GM19239 (cell line): ENCODE measurements at places on chromosomes 1 and 21.

DNA sequence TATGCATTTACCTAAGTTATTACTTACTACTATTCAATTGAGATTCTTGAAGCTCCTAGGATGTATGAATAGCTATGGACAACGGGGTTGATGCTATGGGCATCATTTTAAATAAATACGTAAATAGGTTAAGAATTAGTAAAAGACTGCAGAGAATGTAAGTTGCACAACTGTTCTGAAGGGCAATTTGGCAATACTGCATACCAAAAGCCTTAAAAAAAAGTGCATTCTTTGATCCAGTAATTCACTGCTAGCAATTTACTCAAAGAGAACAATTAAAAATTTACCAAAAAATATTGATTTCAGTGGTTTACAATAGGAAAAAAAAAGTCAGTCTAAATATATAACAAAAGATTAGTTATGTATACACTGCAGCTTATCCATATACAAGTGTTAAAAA, 3.5 kb downstream of the ARPC5 start:
- no peak for DNase-seq

GRCh38 chr1:155079210-155079486, 511 bp downstream of the EFNA3 start:
- DNase-seq = no peak

DNA sequence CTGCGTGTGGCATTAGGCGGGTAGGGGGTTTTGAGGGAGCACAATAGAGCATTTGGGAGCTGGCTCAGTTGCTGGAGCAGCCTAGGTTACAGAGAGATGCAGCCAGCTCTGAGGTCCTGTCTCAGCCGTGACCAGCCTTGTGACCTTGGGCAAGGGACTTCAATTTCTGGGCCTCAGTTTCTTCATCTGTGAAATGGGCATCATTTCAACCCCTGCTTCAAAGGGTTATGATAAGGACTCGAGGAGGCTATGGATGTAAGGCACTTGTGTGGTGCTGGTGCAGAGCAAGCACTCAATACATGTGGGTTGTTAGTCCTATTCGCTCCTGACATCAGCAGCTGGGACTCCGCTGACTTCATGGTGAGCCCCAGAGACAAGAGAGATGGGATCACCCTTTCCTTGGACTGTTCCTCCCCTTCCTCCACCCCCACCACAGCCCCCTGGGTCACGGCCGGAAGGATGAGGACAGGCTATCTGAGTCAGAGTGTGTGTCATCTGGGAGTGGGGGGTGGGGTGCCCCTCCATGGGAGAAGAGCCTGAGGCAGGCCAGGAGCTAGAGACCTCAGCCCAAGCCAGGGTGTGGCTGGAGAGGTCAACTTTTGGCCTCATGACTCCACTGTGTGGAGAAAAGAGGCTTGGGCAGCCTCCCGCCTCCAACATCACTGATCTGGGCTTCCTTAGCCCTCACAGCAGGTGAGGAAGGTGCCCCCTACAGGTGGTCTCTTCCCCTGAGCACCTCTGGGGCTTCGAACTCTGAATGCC, 71.4 kb upstream of the ZBTB40 start:
- no peak for DNase-seq

DNA sequence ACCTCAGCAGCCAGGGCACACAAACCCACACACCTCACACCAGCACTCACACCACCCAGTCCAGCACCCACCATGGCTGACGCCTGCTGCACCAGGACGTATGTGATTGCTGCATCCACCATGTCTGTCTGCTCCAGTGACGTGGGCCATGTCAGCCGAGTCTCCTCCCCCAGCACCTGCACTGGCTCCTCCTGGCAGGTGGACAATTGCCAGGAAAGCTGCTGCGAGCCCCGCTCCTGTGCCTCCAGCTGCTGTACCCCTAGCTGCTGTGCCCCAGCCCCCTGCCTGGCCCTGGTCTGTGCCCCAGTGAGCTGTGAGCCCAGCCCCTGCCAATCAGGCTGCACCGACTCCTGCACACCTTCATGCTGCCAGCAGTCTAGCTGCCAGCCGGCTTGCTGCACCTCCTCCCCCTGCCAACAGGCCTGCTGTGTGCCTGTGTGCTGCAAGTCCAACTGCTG, at the start of gene KRTAP10-8:
Gene KRTAP10-8 (plus strand): TSS at position 51 of the 458 bp plus-strand sequence. CDS start 22 bp downstream, at position 73.
- no peak for DNase-seq

GRCh38 chr1:89887270-89887669, 66.4 kb downstream of the LRRC8D start:
- DNase-seq = no peak

DNA sequence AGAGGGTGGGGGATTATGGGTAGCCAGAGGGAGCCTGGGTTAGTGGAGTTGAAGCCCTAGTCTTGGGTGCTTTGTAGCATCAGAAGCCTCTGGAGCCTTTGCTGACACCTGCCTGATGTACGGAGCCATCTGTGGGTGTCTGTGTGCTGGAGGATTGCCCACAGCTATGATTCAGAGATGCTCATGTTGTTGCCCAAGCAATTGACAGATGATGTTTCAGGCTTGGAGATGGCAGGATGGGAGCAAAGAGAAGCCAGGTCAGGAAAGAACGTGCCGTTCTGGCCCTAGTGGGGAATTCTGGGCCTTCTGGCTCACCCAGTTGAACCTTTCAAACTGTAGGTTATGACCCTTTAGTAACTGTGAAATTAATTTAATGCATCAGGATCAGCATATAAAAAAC, 27.6 kb downstream of the COQ8A start:
- DNase-seq = no peak

- no peak for DNase-seq
Observed at GRCh38 chr21:39531064-39531463, 79.3 kb downstream of the SH3BGR start.
